ENCODE measurements at places on chromosomes 1 and 21.

DNA sequence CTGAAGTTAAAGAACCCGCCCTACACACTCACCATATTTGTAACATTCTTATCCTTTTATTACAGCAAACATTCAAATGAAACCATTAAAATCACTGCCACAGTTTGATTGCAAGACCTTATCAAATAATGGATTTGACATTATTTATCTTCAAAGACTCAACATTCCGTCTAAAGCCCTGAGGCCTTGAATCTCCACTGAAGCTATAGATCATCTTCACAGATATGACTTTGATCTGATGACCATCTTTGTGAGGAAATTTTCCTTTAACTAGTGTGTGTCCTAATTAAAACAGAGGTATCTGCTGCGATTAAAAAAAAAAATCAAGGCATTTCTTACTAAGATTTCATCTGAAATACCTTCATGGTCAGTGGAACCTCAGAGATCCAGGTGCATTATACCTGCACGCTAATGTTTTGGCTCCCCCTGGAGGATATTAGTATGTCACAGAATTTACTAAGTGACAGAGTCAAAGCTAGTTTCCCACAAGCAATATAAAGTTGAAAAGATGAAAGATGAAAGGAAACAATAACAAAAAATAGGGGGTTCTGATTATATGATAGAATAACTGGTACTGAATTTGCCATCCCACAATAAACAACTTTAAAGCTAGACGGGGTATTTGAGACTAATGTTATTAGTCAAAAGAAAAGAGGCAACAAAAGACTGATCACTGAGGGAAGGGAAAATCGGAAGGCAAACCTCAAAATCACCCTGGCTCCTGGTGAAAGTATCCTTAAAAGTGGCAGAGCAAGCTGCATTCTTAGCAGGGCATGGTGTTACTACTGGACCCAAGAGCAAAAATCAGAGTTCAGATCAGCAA, 923.4 kb downstream of the NCAM2 start:
- no peak for DNase-seq

- DNase-seq, result no peak
Observed at GRCh38 chr1:64480999-64481772, 11.3 kb downstream of the CACHD1 start.

- no peak for DNase-seq
Observed at GRCh38 chr1:218546314-218546713, 201.2 kb downstream of the TGFB2 start.

DNA sequence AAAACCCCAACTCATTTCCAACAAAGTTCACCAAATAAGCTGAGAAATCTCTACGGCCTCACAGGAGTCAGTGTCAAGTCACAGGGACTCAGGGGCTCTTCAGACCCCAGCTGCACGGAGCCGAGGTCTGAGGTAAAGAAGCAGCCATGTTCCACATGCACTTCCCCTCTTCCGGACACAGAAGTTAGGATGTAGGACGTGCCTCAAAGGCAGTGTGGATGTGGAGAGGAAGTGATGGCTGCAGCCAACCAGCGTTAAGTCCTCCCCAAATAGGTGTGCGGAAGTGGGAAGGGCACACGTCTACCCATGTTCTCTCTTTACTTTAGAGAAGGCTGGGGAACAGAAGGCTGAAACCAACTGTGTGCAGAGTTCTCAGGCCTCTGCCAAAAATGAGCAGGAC, 14.6 kb upstream of the NCF2 start:
- DNase-seq, result no peak

DNA sequence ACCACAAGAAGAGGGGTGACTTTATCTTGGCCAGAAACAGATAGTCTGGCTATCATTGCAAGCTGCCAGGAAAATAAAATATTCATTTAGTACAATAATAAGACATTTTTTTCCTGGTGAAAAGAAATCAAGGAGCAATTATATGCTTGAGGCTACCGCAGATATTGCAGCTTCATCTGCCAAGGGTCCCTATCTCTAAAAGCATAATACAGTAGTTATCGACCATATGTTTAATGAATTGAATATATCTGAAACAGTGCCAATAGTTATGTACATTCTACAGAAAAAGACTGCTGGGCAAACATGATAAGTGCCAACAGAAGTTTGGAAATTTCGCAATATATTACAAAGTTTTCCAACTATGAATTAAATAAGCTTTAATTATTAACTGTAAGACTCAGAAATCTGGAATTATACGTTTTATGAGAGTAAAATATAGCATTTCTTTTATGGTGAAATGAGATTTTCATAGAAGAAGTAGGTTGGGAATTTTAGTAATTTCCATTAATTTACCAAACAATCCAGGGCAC, 561.1 kb upstream of the ZP4 start:
- no peak for DNase-seq

GRCh38 chr1:92441316-92441696, 45.4 kb downstream of the GFI1 start:
- no peak for DNase-seq
